RPMI7951 (cell line): ENCODE measurements at places on chromosomes 2 and 18.

DNA sequence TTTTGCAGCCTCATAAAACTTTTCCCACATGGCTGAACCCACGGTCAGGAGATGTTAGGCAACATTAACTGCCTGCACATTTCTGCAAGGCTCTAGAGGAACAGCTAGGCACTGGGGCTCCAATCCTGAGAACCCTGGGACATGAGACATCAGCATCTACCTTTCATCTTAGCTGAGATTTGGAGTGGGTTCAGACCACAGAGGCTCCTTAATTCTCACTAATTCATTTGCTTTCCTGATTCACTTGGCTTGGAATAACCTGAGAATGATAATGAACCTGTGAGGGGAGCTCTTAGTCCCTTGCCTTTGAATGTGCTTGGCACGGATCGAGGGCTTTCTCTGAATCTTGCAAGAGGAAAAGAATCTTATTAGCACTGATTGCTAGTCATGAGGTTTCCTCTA is 266.2 kb downstream of the FIGN start:
- no peak for DNase-seq

- peak; percentile 62 for DNase-seq
These were observed 494.9 kb downstream of the NYAP2 start for GRCh38 chr2:225894236-225894980.

DNA sequence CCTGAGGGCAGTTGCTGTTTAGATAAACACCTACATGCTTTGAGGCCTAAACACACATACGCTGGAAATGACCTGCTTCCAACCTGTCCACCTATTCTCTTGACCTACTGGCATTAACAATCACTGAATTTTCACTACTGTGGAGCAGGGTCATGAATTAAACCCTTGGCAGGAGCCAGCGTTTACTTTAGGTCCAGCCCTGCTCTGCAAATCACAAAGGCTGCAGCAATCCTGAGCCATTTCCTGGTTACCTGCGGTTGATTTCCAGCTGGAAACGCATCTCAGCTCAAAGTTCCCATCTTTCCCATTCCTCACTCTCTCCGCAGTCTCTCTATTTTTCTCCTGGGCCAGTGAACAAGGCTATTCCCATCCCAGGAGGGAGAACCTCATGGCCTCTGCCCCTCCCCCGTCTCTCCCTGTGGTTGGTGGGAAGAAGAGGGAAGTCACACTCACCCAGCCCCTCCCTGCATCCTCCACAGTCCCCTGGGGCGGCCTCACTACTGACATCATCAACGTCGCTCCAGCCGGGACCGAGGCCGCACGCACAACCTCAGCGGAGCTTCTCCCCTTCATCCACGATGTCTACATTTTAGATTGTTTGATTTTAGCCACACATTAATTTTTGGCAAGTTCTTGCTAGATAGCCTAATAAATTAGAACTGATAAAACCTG is 84.5 kb upstream of the SNTG2 start:
- no peak for DNase-seq

DNA sequence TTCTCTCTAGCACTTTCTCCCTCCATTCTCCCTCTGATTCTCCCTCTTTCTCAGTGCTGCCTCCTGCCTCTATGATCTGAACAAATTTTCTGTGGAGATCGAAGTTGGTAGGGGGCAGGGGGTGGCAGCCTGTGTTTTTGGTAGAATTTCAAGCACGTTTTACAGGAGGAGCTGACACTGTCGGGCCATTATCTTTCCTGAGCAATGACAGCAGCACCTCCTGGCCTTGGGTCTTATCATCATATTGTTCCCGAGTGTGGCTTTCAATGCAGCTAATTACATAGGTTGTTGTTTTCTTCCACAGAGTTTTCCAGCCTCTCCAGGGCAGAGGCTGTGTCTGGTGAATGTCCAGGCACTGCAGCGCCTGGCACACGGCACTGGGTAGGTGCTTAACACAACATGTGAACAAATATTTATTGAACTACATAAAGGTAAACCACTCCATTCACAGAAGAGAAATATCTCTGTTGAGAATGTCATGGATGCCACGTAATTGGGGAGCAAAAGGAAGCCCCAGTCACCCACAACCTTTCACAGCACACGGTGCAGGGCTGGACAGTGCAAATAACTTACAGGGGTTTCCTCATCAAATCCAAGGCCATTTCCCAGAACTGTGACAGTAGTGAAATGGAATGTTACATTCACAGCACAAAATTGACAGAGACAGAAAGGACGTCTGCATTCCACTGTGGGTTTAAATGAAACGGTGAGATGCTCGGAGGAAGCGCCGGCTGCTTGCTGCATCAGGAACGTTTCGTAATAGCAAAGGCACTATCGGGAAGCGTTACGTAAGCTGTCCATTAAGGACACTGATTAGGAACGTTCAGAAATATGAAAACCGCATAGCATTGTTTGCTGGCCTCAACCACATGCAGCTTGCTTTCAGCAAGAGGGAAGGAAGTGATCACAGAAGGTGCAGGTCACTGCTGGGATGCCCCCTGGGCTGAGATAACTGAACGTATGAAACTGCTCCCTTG is 6.5 kb upstream of the KCNG2 start:
- DNase-seq, result peak; percentile 70

DNA sequence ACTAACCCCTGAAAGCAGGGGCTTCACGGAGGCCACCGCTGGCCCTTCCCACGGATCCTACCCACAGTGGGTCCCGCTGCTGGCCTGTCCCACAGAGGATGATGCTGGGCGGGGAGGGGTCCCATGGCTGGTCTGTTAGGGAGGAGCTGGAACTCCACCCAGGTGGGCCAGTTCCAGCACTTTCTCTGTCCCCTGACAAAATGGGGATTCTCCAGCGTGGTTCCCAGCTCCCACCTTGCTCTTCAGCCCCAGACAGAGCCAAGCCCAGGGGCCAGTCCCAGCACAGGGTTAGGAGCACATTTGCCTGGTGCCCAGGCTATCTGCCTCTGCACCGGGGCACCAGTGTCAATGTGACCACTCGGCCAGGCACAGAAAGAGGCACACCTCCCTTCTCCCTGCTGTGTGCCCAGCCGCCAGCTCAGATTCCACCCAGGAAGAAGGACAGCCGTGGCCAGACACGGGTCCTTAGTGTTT is 50.0 kb downstream of the ANKMY1 start:
- DNase-seq, result no peak

DNA sequence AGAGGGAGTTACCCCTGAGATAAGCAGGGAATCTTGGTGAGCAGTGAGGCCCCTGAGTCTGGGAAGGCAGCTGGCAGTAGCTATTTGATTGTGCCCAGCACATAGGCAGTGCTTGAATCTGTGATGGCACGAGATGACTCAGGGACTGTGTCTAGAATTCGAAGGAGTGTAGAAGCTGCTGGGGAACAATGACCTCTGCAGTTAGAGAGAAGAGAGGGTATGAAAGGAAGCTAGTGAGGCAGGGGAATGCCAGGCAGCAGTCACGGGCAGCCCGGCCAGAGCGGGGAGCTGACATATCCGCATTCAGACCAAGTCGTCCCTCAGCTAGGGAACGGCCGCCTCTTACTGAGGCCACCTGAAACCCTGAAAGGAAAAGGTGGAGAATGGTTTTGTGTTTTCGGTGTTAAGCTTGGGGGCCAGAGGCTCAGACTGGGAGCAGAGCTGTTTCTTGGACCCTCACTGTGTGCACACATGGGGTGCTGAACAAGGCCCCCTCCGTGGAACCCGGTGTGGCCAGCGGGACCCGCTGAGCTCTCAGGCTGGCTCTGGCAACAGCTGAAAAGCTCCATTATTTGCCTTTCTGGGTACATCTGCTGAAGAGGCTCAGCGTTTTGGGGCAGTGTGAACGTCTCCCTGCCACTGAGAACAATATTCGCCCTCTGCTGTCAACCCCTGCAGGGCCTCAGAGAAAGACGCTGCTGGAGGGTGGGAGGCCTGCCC is 32.9 kb downstream of the ARHGEF4 start:
- peak; percentile 36 for DNase-seq

GRCh38 chr2:217494557-217494956 is 508.2 kb downstream of the TNS1 start:
- DNase-seq, result no peak

- no peak for DNase-seq
These were observed 100.0 kb upstream of the GLS start for GRCh38 chr2:190780594-190780993.

DNA sequence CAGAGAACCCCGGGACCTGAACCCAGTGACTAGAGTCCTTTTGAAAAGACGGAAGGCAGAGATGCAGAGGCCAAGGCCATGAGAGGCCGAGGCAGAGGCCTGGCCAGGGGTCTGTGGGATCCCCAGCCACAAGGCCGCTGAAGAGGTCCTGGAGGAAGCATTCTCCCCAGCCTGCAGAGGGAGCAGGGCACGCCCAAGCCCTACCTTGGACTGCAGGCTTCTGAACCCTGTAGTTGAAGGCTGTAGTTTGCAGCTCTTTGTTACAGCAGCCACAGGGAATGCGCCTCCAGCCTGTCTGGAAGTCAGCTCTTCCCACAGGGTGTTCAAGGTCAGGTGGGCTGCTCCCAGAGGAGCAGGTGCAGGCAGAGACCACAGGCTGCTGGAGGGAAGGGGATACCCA is 22.1 kb upstream of the PXDN start:
- no peak for DNase-seq

- DNase-seq, result peak; percentile 18
These were observed 103.5 kb downstream of the UPP2 start for GRCh38 chr2:158205215-158205614.

DNA sequence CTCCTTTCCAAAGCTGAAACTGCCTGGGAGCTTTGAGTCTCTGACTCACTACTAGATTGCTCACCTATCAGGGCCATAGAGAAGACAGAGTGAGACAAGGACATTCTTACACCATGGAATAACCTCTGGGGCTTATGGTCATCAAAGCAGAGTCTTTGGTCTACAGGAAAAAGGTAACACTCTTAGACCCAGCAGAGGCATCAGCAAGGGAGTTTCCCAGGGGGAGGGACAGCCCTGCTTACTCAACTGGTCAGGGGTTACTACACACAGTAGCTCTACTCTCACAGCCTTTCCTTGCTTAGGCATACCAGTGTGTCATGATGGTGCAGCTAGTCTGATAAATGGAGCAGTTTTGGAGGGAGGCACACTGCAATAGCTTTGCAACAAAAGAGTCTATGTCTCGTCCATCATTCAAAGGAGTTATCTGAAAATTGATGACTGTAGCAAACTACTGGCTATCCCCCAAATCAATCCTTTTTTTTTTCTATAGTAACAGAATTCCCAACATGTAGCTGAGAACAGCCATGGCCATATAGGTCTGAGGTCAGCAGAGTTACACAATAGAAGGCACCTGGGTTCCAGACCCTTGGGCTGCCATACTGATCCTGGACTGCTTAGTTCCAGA is 22.4 kb upstream of the CD28 start:
- peak; percentile 88 for DNase-seq

GRCh38 chr2:26438926-26439325 is 37.2 kb downstream of the DRC1 start:
- no peak for DNase-seq

GRCh38 chr2:126761256-126761980 is 105.5 kb downstream of the GYPC start:
- no peak for DNase-seq
